Fibroblast of villous mesenchyme (primary cell): ENCODE measurements at places on chromosomes 2 and 18. TPM values are rescaled to one million over a fixed set of nuclear protein-coding genes. Genes with fewer than 3 reads are reported as not detected.

GRCh38 chr2:179274749-179275148, 10.1 kb upstream of the SESTD1 start:
- DNase-seq: no peak

DNA sequence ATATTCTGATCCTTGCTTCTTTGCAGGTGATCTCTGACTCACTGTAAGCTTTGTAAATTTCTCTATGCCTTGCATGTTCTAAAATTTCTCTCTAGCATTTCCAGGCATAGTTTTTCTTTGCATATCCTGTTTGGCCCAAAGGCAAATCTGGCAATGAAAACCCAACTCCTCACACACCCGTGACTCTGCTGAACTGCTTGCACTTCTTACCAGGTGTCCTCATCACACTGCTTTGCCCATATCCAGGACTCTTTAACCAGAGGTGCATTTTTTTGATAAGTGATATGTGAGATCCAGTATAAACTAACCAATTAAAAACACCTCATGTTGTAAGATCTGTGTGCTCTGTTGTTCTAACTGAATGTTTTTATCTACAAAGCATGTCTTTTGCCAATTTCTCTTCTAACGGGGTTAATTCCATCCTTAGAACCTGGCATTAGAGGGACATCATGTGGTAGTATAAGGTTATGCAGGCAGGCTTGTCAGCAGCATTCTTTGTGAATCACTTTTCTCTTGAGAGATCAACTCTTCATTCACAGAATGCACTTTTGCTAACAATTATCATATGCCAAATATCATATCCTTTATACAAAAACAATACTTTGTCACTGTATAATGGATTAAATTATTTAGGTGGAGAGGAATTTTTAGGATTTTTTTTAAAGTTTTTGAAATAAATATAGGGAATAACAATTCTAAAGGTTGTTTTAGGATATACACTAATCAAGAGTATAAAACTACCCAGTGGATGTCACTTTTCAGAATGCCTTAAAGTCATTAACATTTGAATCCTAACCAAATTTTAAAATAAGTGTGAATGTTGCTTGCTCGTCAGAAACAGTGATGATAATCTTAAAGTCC, 20.8 kb upstream of the TMX3 start:
- peak; percentile 75 for DNase-seq

The ATP6V1B1 gene
- total RNA-seq: 0.97 TPM in 1 of 2 replicates, not detected in the other

DNA sequence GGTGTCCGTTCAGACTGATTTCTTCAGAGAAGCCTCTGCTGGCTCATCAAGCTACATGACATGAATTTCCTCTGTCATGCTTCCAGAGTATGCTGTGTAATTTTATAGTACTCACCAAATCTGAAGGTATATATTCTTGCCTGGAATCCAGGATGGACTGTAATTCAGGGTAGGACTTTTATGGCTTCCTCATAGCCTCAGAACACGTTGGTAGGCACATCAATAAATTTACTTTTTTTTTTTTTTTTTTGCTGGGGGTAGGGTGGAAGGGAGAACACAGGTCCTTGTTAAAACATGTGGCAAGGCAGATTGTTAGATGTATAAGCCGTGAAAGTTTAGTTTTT, 34.4 kb downstream of the MTA3 start:
- no peak for DNase-seq

GRCh38 chr18:36308711-36309435, 11.4 kb downstream of the FHOD3 start:
- no peak for DNase-seq

The ANKRD29 gene
- total RNA-seq: 0.43 and 0.97 TPM in 2 replicates

The ICOS gene
- not detected in 2 replicates for total RNA-seq

GRCh38 chr2:27261241-27261925, 1.5 kb downstream of the SLC30A3 start:
- DNase-seq: no peak

GRCh38 chr18:58196164-58196563, 152.1 kb downstream of the NEDD4L start:
- DNase-seq: no peak

The GAD1 gene
- total RNA-seq: 0.32 TPM in 1 of 2 replicates, not detected in the other

GRCh38 chr2:129135017-129135416, 816.3 kb upstream of the HS6ST1 start:
- no peak for DNase-seq

The IER3IP1 gene
- 24.5 and 27.6 TPM in 2 replicates for total RNA-seq

The ALKAL2 gene
- total RNA-seq: 0.43 TPM in 1 of 2 replicates, not detected in the other

GRCh38 chr2:189285349-189285748, 105.8 kb upstream of the COL5A2 start:
- peak; percentile 39 for DNase-seq

DNA sequence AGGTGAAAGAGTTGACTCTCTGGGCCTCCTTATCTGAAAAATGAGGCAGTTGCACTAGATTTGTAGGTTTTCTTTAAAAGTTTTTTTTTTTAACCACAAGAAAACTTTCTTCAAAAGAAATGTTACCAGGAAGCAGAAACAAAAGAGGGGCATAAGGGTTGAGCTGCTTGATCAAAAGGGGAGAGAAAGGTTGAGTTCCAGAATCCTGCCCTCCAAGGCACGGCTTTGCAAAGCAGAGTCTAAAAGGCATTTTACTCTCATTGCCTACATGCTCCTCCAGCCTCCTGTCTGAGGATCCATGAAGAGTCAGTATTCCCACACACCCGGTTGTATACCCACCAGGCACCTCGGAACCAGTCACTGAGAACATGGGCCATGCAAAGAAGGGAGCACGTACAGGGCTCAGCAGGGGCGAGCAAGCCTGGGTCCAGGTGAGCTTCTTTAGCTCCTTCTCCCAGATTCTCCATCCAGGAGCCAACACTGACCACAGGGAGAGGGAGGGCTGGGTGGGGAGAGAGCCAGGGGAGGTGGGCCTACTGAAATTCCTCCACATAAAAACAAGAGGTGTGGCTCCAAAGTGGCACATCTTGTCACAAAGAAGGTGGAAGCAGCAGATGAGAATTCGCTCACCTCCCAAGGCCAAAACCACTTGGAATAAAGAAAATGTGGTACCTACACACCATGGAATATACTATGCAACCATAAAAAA, 116.0 kb upstream of the EPC2 start:
- DNase-seq: no peak

GRCh38 chr2:217915706-217916105, 87.1 kb downstream of the TNS1 start:
- DNase-seq: no peak

The PID1 gene
- 12.1 and 16.4 TPM in 2 replicates for total RNA-seq

DNA sequence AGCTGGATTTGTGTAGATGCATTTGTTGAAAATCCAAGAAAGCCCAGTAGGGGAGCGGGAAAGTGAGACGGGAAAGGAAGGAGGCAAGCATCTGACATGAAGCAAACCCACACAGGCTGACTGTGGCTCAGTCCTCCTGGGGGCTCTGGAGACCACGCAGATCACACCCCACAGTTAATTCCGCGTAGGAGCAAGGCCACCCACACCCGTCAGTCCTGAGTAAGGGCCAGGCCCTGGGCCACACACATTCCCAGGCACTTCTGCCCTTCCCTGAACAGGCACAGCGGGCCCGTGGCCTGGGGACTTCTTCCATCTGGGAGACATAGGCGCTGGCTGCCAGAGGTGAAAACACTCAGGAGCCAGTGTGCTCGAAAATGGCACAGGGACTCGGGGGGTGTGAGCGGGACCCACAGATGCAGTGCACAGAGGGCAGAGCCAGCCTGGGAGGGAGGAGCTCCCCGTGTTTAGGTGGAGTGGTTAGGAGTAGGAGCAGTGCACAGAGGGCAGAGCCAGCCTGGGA, 19.4 kb upstream of the PRLH start:
- no peak for DNase-seq

- no peak for DNase-seq
Measured at GRCh38 chr2:7825591-7826312, 856.1 kb upstream of the ID2 start.
